Activated gamma-delta T cell treated with anti-CD3 and anti-CD28 coated beads, Interleukin-2, amount 50 U/mL, for 16 hours (primary cell): ENCODE measurements at places on chromosomes 6 and 20.

DNA sequence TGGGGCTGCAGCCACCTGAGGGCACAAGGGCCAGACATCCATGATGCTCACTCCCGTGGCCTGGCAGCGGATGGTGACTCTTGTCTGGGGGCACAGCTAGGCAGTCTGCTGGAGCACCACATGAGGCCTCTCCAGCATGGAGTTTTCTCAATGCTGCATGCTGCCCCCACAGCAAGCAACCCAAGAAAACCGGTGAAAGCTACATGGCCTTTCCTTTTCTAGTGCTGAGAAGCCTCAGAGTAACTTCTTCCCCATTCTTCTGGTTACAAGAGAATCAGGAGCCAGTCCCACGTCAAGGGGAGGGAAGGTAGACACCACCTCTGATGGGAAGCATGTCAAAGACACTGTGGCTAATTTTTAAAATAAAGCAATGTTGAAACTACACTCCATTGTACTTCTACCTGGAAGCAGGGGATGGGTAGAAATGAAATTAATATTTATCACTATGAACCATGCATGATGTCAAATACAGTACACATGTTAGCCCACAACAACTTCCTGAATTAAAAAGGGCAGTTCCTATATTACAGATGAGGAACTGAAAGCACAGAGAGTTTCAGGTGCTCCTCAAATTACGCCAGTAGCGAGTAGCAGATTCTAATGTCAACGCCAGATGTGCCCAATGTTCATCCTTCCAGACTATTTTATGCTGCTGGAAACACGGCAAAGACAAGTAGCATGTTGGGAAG, 101.5 kb downstream of the LAMP5 start:
- no peak for DNase-seq

GRCh38 chr6:79064635-79065034, 13.4 kb downstream of the PHIP start:
- DNase-seq, result no peak

DNA sequence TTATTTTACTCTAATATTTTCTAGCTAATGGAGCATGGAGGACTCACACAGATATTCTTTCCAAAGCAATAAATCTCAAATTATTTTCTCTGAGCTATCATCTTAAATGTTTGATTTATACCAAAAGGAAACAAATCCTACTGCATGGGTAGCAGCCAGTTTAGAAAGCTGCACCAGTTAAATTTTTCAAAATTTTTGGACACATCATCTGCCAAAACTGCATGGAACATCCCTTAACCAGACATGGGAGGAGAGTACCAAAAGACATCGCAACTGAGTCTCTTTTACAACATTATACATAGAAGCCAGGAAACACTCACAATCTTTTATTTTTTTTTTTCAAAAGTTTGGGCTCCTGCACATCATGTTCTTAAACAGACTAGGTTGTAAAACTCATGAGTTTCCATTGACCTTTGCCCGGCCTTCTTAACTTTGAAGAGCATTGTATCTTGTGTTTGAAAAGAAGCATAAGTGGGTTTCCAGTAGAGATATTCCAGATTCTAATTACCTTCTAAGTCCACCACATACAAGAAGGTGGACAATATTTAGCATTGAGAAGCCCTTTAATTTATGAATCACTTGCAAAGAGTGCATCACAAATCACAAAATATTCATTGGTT, 87.7 kb upstream of the HMGCLL1 start:
- DNase-seq, result no peak

GRCh38 chr20:53070706-53071392, 98.7 kb downstream of the TSHZ2 start:
- no peak for DNase-seq

DNA sequence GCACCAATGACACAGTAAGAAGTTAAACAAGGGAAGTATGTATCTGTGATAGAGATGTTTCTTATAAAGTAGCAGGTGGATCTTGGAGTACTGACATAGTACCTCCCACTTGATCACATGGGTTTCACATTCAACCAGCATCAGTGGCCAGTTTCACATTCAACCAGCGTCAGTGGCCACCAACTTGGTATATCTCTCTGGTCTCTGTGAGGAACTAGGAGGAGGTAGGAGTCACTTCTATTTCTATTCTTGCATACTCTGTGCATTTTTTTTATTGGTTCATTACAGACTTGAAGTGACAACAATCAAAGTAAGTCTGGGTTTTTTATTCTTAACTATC, 200.3 kb upstream of the SIM1 start:
- no peak for DNase-seq

DNA sequence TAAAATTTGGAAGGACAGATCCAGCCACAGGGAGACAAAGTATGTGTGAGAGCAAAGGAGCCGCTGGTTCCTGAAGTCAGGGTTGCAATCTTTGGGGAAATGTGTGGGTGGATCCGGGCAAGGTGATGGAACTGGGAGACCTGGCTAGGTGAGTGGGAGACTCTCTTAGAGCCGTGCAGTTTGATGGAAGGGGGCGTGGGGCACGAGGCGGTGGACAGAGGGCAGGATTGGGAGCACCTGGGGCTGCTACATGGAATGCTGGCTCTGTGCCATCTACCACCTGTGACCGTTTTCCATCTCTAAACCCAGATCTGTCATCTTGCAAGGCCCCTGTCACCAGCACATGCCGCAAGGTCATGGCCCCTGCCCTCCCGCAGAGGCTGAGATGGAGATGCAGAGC, 268.4 kb downstream of the SMOC2 start:
- no peak for DNase-seq

- no peak for DNase-seq
Measured at GRCh38 chr6:95682476-95682875, 105.1 kb downstream of the MANEA start.

GRCh38 chr6:157203312-157203744, 120.0 kb downstream of the TMEM242 start:
- no peak for DNase-seq
